ENCODE measurements at places on chromosomes 1 and 21.

DNA sequence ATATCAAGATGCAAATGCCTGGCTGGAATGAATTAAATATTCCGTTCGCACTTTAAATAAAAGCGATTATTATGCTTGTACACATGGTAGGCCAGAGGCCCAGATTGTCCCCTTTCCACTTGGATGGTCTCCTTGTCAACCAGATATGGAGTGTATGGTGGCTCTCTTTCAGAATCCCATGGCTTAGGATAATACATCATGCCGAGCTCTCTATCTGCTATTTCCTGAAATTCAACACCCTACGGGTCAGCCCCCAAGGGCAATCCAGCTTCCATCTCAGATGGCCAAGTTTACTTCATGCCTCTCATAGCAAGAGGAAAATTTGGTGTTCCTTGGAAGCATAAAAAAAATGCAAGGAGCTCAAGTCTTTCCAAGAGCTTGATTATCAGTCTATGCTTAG is 25.4 kb upstream of the FMO1 start:
- DNase-seq, result no peak

- DNase-seq, result no peak
These were observed 11.2 kb downstream of the F11R start for GRCh38 chr1:161009602-161010211.

DNA sequence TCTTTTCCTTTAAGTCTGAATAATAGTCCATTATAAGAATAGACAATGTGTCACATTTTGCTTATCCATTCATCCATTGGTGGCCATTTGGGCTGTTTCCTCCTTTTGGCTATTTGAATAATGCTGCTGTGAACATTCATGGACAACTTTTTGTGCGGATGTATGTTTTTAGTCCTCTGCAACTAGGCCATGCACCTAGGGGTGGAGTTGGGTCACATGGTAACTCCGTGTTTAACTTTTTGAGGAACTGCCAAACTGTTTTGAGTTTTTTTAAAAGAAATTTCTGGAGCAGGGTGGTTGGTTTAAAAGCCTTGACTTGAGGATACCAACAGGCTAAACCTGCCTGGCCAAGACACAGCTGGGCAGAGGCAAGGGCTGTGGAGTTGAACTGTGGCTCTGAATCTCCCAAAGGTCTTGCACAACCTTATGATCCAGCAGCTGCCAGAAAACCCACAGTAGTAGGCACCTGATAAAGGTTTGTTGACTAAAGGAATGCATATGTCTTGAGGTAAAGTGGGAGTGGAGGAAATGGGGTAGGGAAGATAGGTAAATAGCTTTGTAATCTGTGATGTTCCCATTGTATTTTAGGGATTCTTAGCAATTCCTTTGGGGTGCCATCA is 5.6 kb upstream of the RPTN start:
- DNase-seq, result no peak

DNA sequence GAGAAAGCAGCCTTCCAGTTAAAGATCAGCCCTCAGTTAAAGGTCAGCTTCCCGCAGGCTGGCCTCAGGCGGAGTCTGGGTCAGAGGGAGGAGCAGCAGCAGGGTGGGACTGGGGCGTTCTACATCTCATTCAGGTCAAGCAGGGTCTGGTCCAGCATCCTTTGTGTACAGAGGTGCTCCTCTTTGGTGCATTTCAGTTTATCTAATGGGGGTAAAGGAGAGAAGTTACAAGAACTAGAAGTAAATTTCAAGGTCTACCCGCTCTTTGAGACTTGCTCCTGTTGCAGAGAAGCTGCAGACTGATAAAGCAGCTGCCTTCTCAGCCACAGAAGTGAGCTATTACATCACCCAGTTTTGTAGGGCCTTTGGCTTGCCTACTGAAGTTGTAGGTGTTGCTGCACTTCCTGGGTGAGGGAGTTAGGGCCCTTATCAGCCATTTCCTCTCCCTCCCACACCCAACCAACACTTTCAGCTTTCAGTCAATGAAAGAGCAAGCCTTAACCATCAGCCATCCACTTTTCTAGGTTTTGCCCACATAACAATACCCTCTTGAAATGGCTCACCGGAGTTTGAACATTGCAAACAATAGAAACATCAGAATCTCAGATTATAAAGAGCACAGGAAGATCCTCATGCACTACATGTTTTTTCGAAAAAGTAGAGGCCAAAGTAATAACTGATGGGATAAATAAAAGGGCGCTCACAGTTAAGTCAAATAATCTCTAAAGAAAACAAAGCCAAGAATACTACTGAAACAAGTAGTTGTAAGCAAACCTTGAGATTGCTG is 2.8 kb upstream of the NUP210L start:
- DNase-seq, result no peak

DNA sequence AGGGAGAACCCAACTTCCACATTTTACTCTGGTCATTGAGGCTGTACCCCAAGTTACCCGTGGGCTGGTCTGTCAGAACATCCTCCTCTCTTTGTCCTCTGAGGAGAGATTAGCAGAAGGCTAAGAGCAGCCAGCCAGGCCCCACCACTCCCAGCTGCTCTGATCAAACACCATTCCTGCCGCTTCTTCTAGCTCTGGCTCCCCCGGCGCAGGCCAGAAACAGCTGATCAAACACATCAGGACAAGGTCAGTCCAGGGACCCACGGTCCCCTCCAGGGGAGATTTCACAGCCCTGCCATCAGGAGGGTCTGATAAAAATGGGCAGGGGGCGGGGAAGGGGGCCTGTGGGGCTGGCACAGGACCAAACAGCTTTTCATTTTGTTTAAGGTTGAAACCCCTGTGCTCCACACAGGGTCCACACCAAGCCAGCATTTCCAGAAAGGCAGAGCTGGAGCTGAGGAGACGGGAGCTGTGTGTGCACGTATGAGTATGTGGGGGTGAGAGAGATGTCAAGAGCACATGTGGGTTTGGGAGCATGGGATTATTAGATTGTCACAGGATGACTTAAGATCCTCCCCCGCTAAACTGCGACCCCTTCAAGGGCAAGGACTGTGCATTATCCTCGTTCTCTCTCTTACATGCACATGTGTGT is 29.9 kb upstream of the EPHA8 start:
- no peak for DNase-seq
